Stimulated activated naive B cell treated with anti-CD40 and anti-IgM and Interleukin-4, amounts not matched to agents 10 μg/mL and 1 μg/mL and 100 μg/mL, for 72 hours (primary cell): ENCODE measurements at places on chromosomes 5 and 9.

- H3K36me3 ChIP-seq = no peaks in the 10 kb centered on the region
- H3K27me3 ChIP-seq = no peaks in the 10 kb centered on the region
Observed at GRCh38 chr5:21783074-21783679, 1070.0 kb downstream of the CDH12 start.

- H3K27me3 ChIP-seq = peaks cover 6% of the 10 kb centered on the region
- no peaks in the 10 kb centered on the region for H3K36me3 ChIP-seq
- no peaks in the 10 kb centered on the region for H3K4me1 ChIP-seq
- H3K4me3 ChIP-seq = no peak overlapping the region
- no peak overlapping the region for H3K27ac ChIP-seq
Observed at GRCh38 chr5:53430618-53431252, 49.7 kb upstream of the FST start.

DNA sequence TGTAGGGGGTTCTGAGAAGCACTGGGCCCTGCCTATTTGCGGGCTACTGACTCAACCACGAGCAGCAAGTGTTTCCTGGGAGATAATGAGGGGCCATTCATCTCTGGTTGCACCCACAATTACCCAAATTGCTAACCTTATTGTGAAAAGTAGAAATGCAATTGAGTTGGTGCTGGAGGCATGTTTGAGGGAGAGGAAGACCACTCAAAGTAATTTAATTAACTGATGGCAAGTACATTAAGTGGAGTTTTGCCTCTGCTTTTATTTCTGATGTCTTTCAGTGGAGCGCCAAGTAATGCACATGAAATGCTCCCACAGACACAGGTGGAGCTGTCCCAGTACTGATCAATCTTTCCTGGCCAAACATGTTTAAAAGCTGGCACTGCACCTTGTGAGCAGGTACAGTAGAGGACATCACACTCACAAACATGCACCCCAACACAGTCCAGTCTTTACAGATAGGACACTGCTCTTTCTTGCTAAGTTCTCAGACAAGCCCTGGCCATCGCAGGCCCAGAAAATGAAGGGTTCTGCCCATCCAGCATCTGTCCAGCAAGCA, 195.4 kb downstream of the HSPA4 start:
- peaks cover 9% of the 10 kb centered on the region for H3K27me3 ChIP-seq
- no peak overlapping the region for H3K27ac ChIP-seq
- no peaks in the 10 kb centered on the region for H3K36me3 ChIP-seq
- H3K4me3 ChIP-seq = no peak overlapping the region

DNA sequence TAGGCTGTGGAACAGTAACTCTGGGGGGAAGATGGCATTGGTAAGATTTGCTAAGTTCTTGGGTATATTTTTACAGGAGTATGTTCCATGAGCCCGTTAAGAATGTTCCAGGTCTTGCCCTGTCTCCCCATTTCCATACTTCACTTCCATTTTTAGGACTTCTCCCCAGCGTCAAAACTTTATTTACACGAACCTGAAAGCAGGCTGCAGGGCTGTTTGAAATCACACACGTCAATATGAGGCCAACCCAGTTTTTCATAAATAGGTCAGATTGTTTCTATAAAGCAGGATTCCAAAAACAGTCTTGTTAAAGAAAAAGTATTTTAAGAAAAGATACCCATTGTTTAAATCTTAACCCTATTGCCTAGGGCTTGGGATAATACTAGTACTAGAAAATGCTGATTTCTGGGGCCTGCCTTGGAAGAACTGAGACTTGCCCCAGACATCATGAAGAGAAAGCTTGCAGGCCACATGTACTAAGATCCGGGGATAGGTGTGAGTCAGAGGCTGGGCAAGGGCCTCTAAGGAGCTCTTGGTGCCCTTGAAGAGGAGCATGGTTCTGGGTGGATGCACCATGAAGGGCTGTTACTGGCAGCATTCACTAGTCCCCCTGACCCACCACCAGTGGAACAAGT, 24.2 kb downstream of the TRIO start:
- peaks cover 75% of the 10 kb centered on the region for H3K4me1 ChIP-seq
- H3K27me3 ChIP-seq = no peaks in the 10 kb centered on the region
- H3K4me3 ChIP-seq = no peak overlapping the region
- peak overlapping the region; percentile 92 for H3K27ac ChIP-seq

DNA sequence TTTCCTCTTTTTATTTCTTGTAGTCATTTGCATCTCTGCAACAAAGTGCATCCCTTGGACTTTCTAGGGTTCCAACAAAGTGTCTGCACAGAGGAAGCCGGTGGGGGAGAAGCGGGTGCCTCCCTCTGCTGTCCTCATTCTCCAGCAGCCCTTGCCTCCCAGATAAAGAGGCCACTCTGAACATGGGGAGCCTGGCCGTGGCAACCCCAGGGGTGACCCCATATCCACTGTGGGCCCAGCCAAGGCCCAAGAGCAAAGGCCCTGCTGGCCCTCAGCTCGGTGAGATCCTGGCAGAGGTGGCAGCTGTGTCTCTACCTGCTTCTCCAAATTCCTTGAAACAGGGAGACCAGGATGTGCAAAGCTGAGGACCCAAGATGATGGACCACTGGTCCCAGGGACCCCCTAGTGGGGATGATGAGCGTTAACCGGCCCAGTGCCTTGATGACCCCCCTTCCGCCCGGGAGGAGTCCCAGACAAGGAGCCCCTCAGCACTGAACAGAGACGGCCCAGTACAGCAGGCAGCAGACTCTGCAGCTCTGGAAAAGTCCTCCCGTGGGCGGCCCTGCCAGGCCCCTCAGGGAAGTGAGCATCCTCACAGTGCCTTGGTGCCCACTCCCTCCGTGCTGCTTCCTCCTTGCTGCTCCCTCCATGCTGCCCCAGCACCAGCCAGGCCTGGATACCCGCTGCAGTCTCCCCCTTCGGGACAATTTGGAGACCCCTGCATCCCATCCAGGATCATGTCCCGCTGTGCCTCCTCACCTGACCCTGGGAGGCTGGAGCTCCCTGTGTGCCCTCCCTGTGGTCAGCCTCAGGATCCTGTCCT, 62.5 kb downstream of the MRPL36 start:
- H3K4me3 ChIP-seq = no peak overlapping the region
- H3K27me3 ChIP-seq = peaks cover 53% of the 10 kb centered on the region
- H3K36me3 ChIP-seq = peaks cover 3% of the 10 kb centered on the region
- no peaks in the 10 kb centered on the region for H3K4me1 ChIP-seq
- no peak overlapping the region for H3K27ac ChIP-seq

GRCh38 chr5:65730910-65731309, 8.9 kb downstream of the NLN start:
- H3K27me3 ChIP-seq = no peaks in the 10 kb centered on the region
- H3K4me3 ChIP-seq = no peak overlapping the region
- peaks cover 17% of the 10 kb centered on the region for H3K36me3 ChIP-seq

DNA sequence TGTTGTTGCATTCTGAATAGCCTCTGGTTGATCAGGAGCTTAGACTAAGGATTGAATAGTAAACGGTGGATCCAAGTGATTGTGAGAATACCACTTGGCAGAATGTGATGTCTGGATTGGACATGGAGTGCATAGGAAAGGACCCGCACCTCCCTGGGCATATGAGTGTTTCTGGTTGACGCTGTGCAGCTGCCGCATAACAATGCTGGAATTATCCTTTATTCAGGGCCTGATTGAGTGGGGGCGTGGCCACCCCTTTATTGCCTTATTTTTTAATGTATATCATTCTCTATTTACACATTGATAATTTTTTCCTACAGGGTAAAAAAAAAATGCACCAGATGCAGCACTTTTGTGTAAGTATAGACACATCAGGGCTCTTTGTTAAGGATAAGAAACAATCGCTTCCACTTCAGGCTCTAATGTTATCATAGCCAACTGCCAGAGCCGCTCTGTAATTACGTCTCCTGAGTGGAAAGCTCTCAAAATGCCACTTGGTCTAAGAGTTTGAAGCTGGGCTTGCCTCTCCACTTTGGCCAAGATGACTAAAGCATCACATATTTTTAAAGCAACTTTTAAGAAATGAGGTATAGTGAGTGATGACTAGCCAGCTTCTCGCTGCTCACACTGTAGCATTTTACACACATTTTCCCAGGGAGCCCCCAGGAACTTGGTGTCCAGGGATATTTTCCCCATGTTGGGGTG, 5.7 kb downstream of the FGD3 start:
- H3K27me3 ChIP-seq = peaks cover 22% of the 10 kb centered on the region
- peaks cover 11% of the 10 kb centered on the region for H3K4me1 ChIP-seq
- H3K36me3 ChIP-seq = no peaks in the 10 kb centered on the region
- no peak overlapping the region for H3K4me3 ChIP-seq
- DNase-seq = no peak

DNA sequence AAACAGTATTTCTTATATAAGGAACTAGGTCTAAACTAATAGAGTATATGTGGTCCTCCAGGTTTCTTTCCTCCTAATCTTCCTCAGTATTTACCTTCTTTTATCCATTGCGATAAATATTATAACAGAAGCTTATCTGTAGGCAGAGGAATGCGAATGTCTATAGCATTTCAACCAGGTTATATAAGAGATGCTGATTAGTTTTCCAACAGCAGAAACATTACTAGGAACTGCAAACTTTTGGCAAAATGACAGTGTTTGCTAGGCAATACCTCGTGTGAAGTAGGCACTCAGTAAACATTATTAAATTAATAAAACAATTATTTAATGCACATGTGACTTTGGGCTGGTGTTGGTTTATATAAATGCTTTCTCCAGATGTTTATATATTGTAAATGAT, 206.5 kb downstream of the GABRB2 start:
- no peak for DNase-seq
- H3K27me3 ChIP-seq = no peaks in the 10 kb centered on the region
- no peak overlapping the region for H3K27ac ChIP-seq
- no peaks in the 10 kb centered on the region for H3K4me1 ChIP-seq
- H3K36me3 ChIP-seq = no peaks in the 10 kb centered on the region

DNA sequence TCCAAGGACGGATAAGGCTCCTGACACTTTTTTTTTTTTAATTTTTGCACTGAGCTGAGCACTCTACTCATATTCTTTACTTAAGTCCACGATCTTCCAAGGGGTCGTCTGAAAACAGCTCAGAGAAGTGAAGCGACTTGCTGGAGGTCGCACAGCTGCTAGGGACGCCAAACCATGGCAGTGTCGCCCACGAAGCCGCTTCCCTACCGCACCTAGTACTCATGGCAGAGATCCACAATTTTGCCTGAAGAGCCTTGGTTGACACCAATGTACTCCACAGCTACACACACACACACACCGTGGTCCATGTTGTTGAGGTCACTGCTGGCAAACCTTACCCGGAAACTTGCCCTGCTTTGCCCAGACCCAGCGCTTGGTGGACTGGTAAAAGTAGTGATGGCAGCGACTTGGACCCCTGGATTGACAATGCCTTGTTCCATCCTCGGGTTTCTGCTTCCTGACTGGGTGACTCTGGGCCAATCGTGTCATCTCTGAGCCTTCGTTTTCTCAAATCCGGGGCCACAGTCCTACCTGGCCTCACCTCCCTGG, 521 bp upstream of the SLIT3 start:
- H3K4me1 ChIP-seq = peaks cover 7% of the 10 kb centered on the region
- DNase-seq = no peak
- H3K27me3 ChIP-seq = peaks cover 58% of the 10 kb centered on the region
- H3K27ac ChIP-seq = no peak overlapping the region
- no peak overlapping the region for H3K4me3 ChIP-seq
- H3K36me3 ChIP-seq = no peaks in the 10 kb centered on the region

GRCh38 chr5:53291528-53291927, 182.0 kb upstream of the MOCS2 start:
- H3K36me3 ChIP-seq = no peaks in the 10 kb centered on the region
- no peak overlapping the region for H3K4me3 ChIP-seq
- no peaks in the 10 kb centered on the region for H3K4me1 ChIP-seq

DNA sequence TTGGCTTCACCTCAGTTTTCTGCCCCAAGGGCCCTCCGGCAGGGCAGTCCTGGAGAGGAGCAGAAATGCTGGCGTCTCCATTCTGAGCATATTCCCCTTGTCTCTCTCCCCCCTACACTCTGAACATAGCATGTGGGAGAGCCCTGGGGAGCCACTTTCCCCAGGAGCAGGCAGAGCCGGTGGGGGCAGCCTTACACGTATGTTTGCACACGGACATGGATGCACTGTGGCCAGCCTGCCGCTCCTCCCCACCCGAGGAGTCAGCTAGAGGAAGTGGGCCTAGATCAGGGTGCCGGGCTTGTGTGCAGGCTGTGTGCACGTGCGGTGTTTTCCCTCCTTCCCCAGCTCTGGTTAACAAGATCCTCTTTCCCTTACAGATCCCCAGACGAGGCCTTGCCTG, 25.4 kb upstream of the POMT1 start:
- no peak overlapping the region for H3K4me3 ChIP-seq
- peak overlapping the region; percentile 76 for H3K27ac ChIP-seq
- H3K4me1 ChIP-seq = peaks cover 10% of the 10 kb centered on the region
- H3K36me3 ChIP-seq = peaks cover 40% of the 10 kb centered on the region
- no peaks in the 10 kb centered on the region for H3K27me3 ChIP-seq

GRCh38 chr9:92176068-92176799, 61.0 kb upstream of the SPTLC1 start:
- H3K4me3 ChIP-seq = no peak overlapping the region

DNA sequence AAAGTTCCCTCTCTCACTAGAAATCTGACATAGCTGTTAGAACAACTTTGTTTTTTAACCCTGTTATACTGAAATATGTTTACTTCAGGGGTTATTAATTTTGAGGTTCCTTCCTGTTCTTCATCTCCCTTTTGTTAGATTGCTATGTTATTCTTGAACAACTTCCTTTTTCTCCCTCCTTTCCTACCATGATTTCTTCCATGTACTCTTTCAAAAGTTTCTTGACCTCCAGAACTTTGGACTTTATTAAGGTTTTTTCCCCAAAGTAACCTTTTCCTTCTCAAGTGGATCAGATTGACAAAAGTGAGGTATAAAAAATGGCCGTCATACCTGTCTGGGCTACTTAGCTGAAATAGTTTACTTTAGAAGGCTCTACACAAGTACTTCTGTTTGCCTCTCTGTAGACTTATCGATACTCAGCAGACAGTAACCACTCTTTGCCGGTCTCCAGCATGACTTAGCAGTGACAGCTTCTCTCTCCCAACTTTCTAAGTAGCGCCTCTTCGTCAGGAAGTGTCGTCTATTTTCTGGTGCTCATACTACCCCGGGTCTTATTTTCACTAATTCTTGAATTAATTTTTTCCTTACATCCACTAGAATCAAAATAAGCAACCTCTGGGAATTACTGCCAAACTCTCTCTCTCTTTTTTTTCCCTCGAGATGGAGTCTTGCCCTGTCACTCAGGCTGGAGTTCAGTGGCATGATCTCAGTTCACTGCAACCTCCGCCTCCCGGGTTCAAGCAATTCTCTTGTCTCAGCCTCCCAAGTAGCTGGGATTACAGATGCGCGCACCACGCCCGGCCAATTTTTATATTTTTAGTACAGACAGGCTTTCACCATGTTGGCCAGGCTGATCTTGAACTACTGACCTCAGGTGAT, 19.7 kb downstream of the NFIL3 start:
- DNase-seq = no peak
- H3K36me3 ChIP-seq = peaks cover 45% of the 10 kb centered on the region
- H3K4me1 ChIP-seq = peaks cover 26% of the 10 kb centered on the region
